ENCODE measurements at places on chromosomes 4 and X.

- no peak for DNase-seq
Measured at GRCh38 chr4:54572152-54572542, 85.6 kb upstream of the KIT start.

GRCh38 chrX:103378990-103379389 is 2.7 kb downstream of the BEX3 start:
- DNase-seq = no peak

DNA sequence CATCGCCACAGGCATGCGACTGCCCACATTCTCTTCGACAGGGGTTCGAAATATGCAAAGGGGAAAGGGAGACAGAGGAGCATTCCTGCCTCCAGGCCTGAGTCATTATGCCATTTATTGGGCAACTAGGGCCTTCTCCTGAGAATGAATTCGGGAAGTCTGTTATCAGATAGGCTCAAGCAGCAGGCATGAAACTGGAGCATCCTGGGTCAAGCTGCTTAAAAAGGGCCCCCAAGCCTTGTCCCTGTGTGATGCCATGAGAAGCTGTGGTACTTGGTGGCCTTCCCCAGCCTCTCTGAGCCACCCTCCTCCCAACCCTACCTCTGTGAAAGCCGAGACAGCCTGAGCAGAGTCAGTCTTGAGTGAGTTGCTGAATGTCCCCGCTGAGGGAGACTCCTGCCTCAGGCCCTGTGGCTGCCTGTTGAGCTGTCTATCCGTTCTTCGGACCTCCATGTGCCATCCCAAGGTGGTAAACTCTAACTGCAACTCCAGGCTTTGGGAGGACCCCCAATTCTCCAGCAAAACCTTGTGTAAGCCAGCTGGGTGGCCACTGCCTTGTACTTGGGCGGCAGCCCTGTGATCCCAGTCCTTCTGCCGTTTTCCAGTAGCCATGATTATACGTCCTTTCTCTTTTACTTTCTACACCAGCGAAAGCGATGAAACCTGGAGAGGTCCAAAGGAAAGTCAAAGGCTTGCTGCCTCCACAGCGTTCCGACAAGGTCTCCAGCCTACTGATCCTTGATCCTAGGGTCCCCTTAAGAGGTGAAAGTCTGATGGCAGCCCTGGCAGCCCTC is 37.7 kb downstream of the NBDY start:
- DNase-seq = no peak

- DNase-seq = no peak
Measured at GRCh38 chrX:68994135-68994890, 165.5 kb downstream of the EFNB1 start.

DNA sequence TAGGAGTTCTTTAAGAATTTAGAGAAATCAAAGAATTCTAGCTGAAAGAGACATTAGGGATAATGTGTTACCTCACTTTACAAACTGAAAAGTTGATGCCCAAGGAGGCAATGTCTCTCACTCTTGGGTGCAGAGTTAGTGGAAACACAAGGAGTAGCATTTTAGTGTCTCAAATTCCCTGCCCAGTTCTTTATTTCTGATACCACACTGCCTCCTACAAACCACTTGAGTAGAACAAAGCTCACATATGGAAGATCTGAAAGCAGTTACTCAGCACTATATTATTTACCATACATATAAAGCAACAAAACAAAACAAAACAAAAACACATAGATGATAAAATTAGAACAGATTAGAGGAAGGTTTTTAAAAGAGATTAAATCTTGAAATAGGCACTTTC is 124.2 kb downstream of the REELD1 start:
- no peak for DNase-seq

DNA sequence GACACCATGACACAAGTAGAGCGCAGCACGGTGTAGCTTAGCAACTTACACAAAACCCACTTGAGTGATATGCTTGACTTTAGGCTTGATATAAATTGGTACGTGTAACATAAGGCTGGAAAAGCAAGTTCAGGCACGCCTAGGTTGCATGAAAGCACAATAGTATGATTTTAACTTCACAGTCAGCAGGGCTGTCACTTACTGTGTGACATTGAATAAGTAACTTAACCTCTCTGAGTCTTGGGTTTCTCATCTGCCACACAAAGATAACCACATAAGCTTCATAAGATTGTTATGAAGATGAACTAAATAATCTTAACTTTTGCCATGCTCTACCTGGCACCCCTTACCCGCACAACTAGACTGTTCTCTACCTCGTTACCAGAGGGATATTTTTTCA is 9.5 kb downstream of the SRD5A3 start:
- no peak for DNase-seq

- DNase-seq = no peak
Measured at GRCh38 chrX:127568691-127569090, 483.5 kb downstream of the ACTRT1 start.

GRCh38 chr4:113968473-113968872 is 11.0 kb downstream of the ARSJ start:
- no peak for DNase-seq

GRCh38 chr4:70624226-70624793 is 4.2 kb upstream of the ENAM start:
- DNase-seq = no peak

- DNase-seq = no peak
Measured at GRCh38 chr4:577499-578450, 1.7 kb upstream of the TMEM271 start.

DNA sequence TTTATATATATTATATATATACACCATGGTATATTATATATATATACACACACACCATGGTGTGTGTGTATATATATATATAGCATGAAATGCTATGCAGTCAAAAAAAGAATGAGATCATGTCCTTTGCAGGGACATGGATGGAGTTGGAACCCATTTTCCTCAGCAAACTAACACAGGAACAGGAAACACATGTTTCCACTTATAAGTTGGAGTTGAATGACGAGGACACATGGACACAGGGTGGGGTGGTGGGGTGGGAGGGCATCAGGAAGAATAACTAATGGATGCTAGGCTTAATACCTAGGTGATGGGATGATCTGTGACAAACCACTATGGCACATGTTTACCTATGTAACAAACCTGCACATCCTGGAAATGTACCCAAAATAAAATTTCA is 293.6 kb upstream of the NDST3 start:
- no peak for DNase-seq

- no peak for DNase-seq
Measured at GRCh38 chrX:49103637-49104036, 19.9 kb downstream of the GPKOW start.

DNA sequence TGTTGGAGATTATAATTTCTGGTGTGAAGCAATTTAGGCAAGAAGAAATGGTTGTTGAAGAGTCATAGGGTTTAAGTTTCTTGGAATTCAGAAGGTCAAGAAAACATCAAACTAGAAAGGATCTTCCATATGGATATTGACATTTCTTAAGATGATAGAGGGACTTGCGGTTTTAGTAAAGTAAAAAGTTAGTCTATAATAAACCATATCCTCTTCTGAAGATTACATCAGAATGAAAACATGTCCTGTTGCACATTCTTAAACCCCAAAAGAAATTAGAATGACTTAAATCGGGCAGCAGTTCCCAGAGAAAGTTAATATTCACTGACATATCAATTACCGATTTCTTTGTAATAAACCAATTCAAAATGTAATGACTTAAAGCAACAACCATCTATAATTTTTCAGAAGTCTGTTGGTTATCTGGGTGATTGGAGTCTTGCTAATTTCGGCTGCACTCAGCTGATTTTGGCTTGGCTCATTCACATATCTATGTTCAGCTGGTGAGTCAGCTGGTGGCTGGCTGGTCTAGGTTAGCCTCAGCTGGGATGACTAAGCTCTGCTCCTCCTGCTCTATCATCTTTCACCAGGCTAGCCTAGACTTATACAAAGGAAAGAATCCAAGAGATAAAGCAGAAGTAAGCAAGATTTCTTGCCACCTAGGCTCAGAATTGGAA is 24.4 kb upstream of the DYNLT3 start:
- no peak for DNase-seq
